ENCODE measurements at places on chromosomes 4 and X.

DNA sequence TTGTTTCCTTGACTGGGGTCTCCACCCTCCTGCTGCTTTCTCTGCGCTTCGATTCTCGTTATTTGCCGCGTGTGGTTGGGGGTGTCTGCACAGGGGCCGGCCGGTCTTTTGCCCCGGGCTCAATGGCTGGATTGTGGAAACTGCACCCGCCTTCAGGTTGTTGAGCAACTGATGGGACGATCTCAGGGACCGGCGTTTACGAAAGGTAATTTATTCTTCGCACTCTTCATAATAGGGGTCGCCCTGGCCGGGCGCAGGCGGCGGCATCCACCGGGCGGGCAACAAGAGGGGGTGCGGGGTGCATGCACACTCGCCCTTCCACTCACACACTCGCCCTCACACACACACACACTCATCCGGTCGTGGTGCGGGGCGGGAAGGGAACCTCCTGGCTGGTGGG, 1.4 kb downstream of the ADGRL3 start:
- DNase-seq, result no peak

DNA sequence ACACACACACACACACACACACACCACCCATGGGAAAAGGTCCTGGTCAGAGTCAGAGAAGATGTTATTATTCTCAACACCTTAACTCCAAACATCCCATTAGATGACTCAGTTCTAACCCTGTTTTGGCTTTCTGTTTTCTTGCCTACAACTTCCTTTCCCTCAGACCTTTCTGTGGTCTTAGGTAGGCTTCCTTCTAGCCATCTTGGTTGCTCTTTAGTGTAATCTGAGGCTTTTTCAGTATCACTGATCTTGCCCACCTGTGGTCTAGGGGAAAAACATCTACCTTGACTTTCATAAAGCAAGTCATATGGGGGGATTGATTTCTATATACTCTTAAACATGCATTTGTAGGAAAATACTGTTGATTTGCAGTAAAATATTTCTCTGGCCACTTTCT, 56.9 kb downstream of the ATG4A start:
- DNase-seq, result no peak

- DNase-seq, result peak; percentile 17
Observed at GRCh38 chrX:121864561-121864960, 817.2 kb downstream of the GLUD2 start.

DNA sequence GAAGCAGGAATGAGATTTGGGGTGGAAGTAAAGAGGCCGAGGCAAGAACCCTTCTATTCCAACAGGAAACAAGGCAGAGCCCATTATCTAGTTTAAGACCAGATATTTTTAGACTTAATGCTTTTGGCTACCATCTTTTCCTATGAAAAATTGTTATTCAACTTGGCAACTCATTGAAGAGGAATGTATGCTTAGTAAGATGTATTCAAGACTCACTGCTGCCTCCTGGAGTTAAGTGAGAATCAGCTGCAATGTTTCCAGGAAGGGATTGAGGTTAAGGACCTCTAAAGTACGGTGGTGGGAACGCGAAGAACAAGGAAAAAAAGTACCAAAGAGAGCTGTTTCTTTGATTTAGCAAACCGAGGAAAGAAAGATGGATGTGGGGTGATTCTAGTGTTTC, 89.1 kb downstream of the RAPGEF2 start:
- DNase-seq, result peak; percentile 67

GRCh38 chrX:115459883-115460880, 100.8 kb upstream of the PLS3 start:
- DNase-seq, result peak; percentile 59

- peak; percentile 46 for DNase-seq
Observed at GRCh38 chr4:39544580-39545315, 17.5 kb upstream of the UGDH start.

- DNase-seq, result peak; percentile 21
Observed at GRCh38 chr4:121278811-121279368, 101.9 kb downstream of the QRFPR start.

- DNase-seq, result peak; percentile 14
Observed at GRCh38 chr4:94127707-94128328, 79.8 kb upstream of the SMARCAD1 start.

DNA sequence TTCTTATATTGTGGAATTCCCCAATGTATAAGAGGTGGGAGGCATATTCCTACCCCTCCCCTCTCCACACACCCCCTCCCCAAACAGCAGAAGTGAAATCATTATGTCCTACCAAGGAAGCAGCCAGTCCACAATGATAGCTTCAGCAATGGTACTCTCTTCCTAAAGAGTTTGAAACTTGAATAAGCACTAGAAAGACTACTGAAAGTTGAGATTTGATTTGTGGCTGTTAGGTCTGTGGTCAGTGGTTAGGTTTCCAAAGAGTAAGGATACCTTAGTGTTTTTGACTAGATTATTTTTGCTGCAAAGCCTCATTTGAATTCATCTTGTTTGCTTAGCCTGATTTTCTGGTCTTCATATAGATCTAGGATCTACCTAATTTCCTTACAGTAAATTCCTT, 242.2 kb downstream of the DKK2 start:
- DNase-seq, result no peak

DNA sequence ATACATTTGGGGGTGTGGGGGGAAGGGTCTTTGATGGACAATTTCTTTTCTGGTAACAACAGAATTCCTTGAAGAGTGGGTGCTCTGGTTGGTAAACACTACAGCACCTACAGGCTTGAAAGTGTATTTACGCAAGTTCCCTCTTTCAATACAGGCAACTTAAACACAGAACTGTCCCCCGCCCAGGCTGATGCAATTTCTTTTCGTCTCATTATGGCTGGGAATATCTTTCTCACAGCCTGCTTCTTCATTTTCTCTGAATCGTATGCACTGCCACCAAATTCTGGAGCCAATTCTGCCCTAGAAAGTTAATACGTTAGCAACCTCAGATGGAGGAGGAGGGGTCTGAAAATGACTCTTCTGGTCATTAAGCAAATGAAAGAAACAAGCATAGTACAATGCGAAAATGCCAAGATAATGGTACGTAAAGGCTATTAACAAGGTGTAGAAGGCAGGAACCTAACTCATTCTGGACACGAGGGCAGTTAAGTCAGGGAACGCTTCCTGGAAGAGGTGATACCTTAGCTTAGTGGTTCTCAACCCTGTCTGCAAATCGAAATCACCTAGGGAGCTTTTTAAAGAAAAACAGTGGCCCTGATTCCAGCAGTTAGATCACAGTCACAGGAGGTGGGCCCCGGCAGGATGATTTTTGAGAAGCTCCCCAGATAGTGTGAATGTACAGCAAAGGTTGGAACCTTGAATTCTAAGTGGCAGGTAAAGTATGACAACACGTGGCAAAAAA, 1.0 kb downstream of the AGA start:
- DNase-seq, result peak; percentile 71

DNA sequence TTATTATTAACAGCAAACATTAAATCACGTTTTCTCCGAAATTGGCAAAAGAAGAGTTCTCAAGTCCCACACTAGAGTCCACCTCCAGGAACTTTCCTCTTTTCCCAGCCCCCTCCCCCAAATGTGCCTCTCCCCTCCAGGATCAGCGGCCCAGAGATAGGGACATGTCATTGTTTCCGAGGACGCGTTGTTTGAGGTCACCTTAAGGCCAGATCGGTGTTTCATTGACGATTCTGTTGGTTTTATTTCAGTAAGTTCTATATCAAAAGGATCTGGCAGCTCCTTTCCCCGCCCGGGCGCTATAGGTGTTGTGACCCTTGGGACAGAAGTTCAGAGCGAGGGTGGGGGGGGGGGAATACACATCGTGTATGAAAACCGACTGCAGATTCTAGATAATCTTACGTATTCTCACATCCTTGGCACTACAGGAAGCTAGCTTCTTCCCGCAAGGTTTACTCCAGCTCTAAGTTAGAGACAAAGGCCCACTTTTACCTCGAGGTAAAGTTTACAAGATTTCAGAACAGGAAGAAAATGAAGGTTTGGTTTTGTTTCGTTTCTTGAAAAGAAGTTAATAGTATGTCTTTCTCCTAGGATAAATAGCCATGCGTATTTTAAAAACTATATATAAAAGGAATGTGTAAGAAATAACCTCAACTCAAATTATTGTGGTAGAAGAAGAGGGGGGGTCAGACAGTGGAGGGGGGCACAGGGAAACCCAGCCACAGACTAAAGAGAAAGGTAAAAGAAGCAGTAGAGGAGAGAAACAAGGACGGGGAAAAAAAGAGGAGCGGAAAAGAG, 739 bp upstream of the MSX1 start:
- no peak for DNase-seq

- DNase-seq, result no peak
Observed at GRCh38 chr4:25487155-25487554, 110.1 kb downstream of the ANAPC4 start.

GRCh38 chr4:19838858-19839257, 412.8 kb upstream of the SLIT2 start:
- no peak for DNase-seq

DNA sequence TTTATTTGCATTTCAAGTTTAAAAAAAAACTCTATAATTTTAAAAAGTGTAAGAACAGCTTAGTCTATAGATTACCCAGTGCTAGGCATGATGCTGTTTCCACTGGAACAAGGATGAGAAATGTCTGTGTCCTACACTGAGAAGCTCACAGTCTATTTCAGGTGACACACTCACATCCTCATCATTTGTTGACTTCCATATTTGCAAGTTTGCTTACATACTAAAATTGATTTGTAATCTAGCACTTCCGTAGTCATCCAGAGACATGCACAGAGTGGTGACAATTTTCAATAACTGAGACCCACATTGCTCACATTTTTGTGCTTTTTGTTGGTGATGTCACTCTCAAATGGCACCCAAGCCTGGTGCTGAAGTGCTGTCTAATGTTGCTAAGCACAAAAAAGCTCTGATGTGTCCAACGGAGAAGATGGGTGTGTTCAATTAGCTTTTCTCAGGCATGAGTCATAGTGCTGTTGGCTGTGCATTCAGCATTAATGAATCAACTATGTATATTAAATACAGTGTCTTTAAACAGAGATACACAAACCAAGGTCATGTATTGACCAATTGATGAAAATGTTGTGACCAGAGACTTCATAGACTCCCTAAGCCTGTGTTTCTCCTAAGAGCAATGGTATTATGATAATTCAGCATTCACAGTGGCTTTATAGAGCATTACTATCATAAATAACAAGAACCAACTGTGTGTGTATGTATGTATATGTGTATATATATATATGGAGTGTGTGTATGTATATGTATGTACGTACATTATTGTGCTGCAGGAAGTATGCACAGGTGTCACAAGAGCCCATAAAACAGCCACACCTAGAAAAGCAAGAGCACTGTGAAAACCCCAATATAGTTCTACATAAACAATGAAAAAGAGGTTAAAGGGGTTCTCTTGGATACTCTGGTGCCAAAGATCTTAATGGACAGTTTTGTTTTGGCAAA, 31.2 kb upstream of the VCX3B start:
- DNase-seq, result peak; percentile 24

GRCh38 chrX:38988301-38988700, 187.0 kb downstream of the MID1IP1 start:
- no peak for DNase-seq
